NCI-H1105 treated with DMSO at 0.1 percent for 48 hours (cell line): ENCODE measurements at places on chromosomes 11 and 22.

DNA sequence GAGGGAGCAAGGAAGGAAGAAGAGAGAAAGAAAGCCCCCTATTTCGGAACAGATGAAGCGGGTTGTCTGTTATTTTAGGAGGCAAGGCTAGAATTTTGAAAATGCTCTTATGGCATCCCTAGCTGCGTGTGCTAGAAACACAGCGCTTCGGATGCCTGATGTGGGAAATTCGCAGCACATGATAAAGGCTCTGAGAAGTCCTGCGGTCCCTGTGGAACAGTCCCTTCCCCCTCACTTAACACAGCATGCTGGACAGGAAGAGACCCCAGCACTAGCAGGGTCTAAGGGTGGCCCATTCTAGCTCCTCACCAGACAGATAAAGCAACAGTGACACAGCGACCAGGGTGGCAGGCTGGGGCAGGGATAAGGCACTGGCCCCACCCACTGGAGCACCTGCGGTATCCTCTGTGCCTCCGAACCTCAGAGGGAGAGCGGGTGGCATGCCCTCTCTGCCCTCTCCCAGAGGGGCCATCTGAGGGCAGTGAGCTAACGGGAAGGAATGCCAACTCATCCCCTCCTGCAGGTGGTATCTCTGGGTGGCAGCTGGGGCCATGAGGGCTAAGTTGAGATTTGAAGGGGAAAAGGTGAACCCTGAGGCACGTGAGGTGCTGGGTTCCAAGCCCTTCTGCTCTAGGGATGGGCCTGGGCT is 75.7 kb downstream of the SCUBE1 start:
- no peak for DNase-seq

- DNase-seq: no peak
Measured at GRCh38 chr22:23689414-23689813, 1.4 kb upstream of the RGL4 start.

- no peak for DNase-seq
Measured at GRCh38 chr11:690738-691633, 4.0 kb downstream of the DEAF1 start.

- DNase-seq: peak; percentile 81
Measured at GRCh38 chr22:32204040-32204855, 625 bp downstream of the RFPL2 start.

DNA sequence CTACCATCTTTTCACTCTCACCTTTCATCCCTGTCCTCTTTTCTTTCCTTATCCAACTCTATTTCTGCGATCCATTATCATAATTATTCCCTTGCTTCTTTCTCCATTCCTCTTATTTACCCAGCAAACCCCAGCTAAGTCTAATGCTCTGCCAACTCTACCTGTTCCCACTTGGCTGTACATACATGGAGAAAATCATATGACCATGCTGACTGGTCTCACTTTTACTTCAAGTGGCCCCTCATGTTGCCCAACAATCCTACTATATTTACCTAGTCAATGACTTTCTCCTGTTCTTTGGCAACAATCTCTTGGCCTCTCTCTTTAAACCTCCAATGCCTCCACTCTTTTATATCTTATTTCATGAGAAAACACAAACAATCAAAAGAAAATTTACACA is 94.1 kb downstream of the USP35 start:
- DNase-seq: no peak

DNA sequence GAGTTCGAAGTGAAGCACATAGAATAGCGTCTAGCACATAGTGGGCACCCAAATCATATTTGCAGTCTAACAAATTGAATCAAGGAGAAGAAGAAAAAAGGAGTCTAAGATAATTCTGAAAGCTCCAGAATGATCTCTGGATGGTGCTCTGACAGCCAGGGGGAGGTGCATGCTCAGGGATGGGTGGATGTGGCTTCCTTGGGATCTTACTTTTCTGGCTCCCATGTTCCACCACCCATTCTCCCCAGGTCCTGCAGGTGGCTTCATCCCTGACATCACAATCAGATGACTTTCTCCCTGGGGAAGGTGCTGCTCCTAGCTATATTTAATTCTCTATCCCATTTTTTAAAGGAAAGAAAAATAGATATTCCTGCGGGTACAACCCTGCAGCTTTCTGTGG is 381.9 kb downstream of the CADM1 start:
- DNase-seq: no peak

- no peak for DNase-seq
Measured at GRCh38 chr11:84097186-84097585, 811.0 kb upstream of the CCDC90B start.

DNA sequence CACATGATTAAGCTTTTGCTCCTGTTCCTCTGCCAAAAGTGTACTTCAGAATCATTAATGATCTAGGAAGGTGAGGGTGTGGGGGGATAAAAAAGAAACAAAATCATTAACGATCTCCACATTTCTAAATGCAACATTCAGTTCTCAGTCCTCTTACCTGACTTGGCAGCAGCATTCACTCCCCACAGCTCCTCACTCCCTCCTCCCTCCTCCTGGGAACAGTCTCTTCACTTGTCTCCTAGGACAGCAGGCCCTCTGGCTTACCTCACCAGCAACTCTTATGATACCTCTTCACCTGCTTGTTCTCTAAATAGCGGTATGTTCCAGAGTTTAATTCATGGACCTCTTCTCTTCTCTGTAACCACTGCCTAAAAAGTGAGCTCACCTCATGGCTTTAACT is 56.5 kb upstream of the APOA1 start:
- DNase-seq: peak; percentile 71

DNA sequence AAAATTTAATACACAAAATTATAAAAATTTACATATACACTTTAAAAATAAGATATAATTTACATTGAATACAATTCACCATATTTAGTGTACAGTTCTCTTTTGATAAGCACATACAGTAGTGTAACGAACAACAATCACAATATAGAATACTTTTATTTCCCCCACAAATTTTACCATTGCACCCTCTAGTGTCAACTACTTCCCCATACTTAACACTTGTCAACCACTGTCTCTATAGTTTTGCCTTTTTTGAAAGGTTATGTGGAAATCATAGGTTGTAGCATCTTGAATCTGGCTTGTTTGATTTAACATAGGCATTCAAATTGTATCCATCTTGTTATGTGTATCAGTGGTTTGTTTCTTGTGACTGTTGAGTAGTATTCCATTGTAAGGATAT is 21.3 kb upstream of the PANX1 start:
- DNase-seq: no peak

DNA sequence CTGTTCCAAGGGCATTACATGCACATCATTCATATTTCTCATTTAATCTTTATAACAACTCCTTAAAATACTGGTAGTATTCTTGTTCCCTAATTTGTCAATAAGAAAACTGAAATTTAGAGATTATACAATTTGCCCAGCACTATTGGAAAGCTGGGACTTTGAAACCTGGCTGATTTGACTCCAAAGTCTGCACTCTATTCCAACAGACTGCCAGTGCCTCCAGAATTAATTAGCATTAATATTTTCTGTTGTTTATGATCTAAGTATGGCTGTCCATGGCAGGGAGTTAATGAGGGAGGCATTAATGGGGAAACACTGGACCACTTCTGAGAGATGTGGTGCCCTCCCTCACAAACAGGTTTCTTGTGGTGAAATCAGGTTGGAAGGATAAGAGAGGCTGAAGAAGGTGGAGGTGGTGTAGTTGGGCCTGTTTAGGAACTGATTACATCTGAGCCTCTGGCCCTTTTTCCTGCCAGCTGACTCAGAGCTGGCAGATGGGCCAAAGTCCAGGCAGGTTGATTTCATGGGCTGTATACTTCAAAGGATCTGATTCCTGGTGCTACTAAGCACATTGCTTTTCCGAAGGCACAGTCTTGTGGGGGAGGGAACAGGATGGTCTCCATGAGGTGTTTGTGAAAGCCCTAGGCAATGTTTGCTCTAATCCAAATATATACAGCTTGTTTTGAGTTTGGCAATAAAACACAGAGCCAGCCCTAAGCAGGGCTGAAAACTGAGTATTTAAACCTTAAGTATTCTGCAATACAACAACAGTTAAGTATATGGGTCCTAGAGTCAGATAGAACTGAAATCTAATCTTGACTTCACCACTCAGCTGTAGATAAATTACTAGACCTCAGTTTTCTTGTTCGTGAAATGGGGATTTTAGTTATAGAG is 21.0 kb upstream of the RAB30 start:
- DNase-seq: no peak

DNA sequence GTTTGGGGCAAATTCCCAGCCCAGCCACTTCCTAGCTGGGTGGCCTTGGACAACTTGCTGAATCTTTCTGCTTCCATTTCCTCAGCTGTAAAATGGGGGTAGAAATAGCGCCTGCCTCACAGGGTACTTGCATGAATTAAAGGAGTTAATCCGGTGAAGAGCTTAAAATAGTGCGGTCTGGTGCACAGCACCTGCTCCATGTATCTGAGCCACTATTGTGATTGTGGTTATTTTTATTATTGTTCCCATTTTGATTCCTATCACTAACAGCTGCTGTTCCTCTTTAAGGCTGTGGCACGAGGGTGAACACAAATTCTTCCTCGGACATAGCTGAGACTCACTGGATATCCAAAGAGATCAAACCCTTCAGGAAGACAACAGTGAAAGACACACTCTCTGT is 46.9 kb upstream of the TP53I11 start:
- no peak for DNase-seq

DNA sequence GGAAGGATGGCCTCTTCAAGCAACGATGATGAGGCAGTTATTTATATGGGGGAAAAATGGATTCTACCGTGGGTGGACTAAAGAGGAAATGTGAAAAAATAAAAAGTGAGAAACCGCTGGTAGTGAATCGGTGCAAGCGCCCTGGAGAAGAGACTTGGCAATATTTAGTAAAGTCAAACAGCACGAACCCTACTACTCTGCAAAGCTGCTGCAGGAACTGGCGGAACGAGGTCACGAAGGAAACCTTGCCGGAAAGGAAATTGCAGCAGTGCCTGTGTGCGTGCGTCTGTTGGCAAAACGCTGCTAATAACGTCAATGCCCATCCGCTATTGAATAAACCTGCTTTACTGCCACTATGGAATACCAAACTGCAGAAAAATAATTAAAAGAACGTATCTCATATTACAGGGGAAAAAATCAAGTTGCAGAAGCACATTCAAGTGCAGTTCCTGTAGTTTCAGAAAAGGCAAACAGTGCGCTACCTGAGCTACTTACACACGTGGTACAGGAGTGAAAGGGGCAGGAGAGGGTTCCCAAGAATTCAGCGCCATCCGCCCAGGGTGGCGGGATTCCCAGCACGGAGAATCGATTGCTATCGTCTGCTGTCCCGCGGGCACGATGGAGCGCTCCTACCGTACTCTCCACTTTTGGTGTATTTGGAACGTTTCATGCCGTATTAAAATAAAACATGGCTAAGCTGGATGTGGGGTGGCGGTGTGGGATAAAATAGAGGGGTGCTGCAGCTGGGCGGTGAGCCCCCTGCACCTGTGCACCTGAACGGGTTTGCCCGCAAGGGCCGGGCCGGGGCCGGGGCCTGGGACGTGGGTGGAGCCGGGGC is 585 bp upstream of the NADSYN1 start:
- DNase-seq: peak; percentile 78

- DNase-seq: no peak
Measured at GRCh38 chr11:8098879-8099278, 17.9 kb downstream of the TUB start.

GRCh38 chr11:13972944-13973343 is 10.4 kb downstream of the SPON1 start:
- no peak for DNase-seq

GRCh38 chr11:96185220-96185768 is 157.7 kb downstream of the MAML2 start:
- no peak for DNase-seq

- no peak for DNase-seq
Measured at GRCh38 chr11:16902781-16903378, 111.3 kb downstream of the PLEKHA7 start.

GRCh38 chr11:99069856-99070444 is 49.2 kb downstream of the CNTN5 start:
- peak; percentile 88 for DNase-seq
